HL-60 (cell line): ENCODE measurements at places on chromosomes 4 and X.

DNA sequence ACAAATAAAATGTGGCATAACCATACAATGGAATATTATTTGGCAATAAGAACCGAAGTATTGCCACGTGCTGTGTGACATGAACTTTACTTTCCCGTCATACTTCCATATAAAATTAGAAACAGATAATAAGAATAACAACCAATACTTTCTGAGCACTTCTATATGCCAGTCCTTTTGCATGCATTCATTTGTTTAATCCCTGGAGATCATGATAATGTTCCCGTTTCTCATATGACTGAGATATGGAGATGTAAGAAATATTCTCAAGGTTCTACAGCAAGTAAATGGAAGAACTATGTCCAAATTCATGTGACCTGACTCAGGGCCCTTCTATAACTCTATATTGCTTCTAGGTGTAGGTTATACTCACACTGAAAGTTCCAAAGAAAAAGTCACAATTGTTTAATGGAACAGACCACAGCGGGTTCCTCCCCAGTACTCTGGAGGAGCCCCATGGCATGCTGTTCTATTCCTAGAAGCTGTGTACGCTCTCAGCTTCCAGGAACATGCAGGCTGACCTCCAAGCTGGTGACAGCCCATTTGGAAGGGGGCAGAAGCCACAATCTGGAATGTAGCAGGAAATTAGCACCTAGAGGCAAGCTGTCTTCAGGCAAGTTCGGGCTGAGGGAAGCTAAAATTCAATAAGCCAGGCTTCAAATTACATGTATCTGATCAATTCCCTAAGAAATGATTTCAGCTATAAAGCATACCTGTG, 31.5 kb downstream of the QDPR start:
- no peak for DNase-seq

DNA sequence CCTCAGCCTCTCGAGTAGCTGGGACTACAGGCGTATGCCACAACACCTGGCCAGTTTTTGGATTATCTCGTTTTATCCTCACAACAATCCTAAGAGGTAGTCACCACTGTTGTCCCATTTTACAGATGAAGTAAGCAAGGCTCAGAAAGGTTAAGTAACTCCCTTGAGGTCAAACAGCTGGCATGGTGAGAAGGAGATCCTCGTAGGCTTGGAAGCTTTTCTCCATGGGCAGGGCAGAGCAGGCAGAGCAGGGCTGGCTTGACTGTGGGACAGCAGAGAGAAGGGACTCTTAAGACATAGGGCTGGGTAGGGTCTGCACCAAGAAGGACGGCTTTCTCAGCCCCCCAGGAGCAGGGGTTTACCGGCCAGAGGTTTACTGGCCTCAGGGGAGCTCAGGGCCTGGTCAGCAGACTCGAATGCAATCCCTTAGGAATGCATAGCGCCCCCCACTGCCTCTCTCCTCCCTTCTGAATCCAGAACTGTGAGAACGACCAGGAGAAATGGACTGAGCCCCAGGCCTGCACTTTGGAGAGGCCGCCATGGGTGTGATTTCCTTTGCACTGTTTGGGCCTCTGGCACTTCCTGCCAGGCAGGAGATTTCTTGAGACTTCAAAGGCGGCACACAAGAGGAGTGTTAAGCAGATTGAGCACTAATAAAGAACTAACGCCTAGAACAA, 14.0 kb upstream of the CDKN2AIP start:
- no peak for DNase-seq

DNA sequence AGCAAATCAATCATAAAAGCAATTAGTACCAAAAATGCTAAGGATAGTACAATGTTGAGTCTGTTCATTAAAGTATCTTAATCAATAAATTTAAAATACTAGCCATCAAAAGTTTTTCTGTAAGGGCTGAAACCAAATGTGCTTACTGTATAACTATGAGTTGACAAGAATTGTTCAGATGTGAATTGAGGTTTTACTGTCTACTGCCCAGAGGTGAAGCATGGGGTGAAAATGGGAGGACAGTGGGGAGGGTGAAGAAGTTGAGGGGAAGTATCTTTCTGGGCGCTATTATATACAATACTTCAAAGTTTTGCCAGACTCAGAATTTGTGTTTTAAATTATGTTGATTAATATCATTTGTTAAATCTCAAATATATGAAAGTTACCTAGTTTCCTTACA, 4.1 kb upstream of the PPBP start:
- DNase-seq: no peak

DNA sequence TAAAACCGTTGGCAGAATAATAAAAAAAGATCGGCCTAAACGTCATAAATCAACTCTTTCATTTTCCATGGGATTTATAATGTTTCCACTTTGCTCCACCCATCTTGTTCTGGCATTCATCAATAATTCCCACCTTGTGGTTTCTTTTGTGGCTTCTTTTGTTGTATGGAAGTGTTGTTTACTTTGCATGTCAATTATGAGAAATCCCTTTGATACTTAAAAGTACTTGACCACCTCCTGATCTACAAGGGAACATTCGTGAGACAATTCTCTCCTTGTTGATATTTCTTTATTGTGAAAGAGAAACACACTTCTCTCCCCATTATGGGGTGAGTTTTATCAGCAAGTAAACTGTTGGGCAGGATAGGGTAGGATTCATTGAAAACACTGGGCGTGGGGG, 2.8 kb downstream of the AMELX start:
- DNase-seq: no peak

DNA sequence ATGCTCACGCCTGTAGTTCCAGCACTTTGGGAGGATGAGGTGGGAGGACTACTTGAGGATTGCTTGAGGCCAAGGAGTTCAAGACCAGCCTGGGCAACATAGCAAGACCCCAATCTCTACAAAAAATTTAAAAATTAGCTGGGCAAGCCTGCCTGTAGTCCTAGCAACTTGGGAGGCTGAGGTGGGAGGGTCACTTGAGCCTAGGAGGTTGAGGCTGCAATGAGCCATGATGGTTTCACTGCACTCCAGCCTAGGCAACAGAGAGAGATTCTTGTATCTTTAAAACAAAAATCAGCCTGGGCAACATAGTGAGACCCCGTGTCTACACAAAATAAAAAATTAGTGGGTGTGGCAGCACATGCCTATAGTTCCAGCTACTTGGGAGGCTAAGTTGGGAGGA, 1.9 kb downstream of the ZNF41 start:
- no peak for DNase-seq

GRCh38 chr4:139137763-139138162, 39.3 kb downstream of the ELF2 start:
- DNase-seq: no peak

GRCh38 chr4:52037689-52038102, 403 bp downstream of the SGCB start:
- DNase-seq: no peak

- DNase-seq: no peak
These were observed 28.9 kb upstream of the PRPS1 start for GRCh38 chrX:107599450-107599861.

- no peak for DNase-seq
These were observed 35.2 kb downstream of the ARL9 start for GRCh38 chr4:56540826-56541225.

DNA sequence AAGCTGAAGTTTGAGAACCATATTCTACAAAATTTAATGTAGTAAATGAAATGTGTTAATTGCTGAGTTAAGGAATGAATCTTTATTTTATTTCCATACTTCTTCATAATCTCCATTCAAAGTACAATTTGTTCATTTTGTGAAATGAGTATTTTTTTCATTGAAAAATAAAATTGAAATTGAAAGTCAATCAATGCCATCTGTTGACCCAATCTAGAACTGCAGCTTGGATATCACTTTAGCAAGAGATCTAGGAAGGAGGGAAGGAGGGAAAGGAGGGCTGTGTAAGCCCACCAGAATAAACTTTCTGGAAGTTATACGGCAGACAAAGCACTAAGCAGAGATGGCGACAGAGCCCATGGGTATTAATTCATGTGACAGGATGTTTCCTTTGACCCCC, 128.4 kb downstream of the ZMAT1 start:
- DNase-seq: no peak

DNA sequence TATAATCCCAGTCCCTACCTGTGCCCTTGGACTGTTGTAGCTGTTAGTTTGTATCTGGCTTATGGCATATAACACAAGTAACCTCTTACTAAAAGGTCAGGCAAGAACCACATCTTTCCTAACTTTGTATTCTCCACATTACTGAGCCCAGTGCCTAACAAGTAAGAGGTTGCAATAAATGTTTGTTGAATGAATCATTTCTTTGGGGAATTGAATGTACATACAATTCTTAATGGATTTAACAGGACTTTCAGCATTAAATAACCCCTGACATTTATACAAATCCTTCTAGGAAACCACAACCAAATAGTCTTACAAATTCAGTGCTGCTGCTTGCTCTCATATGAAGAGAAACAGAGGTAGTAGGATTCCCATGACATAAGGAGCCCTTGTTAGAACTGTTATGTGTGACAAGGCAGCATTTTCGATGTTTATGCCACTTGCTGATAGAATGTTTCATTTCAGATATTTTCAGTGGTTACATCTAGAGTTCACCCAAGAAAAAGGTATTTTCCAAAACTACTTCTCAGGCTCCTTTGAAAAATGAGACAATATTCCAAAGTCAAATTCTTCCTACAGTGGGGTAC, 62.0 kb downstream of the MBNL3 start:
- DNase-seq: no peak

DNA sequence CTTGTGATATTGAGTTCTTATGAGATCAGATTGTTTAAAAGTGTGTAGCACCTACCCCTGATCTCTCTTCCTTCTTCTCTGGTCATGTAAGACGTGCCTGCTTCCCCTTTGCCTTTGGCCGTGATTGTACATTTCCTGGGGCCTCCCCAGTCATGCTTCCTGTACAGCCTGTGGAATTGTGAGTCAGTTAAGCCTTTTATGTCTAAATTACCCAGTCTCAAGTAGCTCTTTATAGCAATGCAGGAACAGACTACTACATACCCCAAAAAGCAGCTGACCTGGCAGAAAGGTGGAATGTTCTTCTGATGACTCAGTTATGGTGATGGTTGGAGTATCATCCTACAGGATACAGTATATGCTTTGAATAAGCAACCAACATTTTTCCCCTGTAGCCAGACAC, 11.4 kb upstream of the MCUB start:
- DNase-seq: peak; percentile 36

DNA sequence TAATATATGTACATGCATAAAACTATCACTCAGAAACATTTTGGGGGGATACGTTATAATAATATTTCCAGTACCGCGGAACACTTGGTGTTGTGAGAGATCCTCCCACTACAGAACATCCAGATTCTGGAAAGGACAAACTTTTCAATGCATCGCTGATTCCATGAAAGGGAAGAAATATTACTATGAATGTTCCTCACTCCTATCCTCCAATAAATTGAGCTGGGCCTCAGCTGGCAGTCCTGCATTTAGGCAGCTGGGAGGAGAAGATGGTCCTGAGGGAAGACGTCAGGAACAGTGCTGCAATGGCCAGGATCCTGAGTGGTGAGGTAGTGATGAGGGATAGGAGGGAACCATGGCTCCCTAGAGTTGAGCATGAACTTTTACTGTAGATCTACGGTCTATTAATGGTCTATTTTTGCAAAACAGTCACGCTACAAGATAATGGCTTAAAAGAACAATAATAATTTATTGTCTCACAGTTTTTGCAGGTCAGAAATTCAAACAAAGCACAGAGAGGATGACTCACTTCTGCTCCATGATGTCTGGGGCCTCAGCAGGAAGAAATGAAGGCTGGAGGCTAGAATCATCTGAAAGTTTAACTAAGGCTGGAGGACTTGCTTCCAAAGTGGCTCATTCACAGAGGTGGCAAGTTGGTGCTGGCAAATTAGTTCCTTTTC, 538.1 kb downstream of the STIM2 start:
- no peak for DNase-seq

DNA sequence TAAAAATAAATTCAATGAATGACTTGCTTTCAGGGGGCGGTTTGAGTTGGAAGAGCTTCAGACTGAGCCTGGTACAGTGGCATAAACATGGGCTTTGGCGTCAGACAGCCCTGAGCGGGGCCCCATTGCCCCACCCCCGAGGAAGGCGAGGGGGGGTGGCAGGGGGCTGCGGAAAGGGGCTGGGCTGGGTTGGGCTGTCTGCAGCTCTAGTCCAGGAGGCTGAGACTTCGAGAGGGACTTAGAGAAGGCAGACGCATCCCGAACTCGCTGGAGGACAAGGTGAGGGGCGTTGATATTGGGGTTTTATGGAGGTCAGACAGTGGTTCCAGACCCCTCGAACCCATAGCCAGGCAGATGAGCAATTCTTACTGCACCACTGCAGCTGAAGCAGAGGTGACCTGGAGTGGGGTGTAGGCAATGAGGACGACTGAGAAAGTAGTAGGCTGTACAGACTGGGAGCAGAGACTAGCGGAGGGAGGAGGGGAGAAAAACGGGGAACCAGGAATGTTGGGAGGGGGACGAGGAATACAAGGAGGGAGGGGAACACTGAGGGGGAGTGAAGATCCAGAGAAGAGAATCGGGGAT, at the start of gene MAGED2:
MAGED2 (plus strand) TSS at position 222 of the 585 bp plus-strand sequence. CDS start 1,587 bp downstream, outside the sequence.
- DNase-seq: no peak

GRCh38 chrX:57737881-57738280, 57.8 kb upstream of the NLRP2B start:
- no peak for DNase-seq

- no peak for DNase-seq
These were observed 117.9 kb downstream of the COL4A5 start for GRCh38 chrX:108557580-108557979.

- no peak for DNase-seq
These were observed 826.0 kb downstream of the RAB28 start for GRCh38 chr4:12658146-12658545.

DNA sequence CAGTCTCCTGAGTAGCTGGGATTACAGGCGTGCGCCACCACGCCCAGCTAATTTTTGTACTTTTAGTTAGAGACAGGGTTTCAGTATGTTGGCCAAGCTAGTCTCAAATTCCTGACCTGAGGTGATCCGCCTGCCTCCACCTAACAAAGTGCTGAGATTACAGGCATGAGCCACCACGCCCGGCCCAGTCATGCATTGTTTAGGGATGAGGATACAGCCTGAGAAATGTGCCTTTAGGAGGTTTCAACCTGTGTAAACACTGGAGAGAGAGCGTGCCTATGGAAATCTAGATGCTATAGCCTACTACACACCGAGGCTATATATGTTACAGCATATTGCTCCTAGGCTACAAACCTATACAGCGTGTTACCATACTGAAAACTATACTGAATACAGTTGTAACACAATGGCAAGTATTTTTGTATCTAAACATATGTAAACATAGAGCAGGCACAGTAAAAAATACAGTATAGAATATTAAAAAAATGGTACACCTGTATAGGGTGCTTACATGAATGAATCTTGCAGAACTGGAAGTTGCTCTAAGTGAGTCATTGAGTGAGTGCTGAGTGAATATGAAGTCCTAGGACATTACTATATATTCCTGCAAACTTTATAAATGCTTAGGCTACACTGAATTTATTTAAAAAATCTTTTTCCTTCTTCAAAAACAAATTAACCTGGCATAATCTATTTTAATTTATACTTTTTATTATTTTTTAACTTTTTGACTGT, 588.2 kb upstream of the ADGRL3 start:
- no peak for DNase-seq

DNA sequence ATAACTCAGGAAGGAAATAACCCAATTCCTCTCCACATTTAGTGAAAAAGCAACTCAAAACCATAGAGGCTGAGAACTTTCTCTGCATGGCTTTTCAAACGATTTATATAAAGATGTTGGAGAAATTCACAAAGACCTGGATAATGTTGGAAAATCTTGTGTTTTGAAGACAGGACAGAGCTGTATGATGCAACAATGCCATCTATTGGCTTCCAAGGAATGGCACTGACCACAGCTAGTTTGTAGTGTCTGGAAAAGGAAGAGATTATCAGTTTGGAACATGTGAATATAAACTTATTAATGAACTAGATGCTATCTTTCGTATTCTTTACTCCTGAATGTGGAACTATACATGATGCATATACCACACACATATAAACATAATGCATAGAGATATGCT, 503.6 kb downstream of the IL1RAPL1 start:
- DNase-seq: no peak
